ENCODE measurements at places on chromosomes 2 and 18.

- no peak for DNase-seq
Observed at GRCh38 chr2:36807223-36807886, 110.8 kb downstream of the VIT start.

- no peak for DNase-seq
Observed at GRCh38 chr2:1487758-1488157, 74.5 kb downstream of the TPO start.

DNA sequence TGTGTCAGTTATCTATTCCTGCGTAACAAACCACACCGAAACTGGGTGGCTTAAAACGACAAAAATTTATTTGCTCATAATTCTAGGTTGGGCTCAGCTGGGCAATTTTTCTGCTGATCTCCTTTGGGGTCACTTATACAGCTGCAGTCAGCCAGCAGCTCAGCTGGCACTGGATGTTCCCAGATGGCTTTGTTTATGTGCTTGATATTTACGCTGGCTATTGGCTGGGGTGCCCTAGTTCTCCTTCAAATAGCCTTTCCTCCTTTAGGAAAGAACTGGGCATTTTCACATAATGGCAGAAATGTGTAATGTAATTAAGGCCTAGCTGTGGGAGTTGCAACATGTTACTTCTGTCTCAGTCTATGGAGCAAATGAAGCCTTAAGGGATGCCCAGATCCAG, 142.2 kb downstream of the B3GNT2 start:
- DNase-seq: no peak

DNA sequence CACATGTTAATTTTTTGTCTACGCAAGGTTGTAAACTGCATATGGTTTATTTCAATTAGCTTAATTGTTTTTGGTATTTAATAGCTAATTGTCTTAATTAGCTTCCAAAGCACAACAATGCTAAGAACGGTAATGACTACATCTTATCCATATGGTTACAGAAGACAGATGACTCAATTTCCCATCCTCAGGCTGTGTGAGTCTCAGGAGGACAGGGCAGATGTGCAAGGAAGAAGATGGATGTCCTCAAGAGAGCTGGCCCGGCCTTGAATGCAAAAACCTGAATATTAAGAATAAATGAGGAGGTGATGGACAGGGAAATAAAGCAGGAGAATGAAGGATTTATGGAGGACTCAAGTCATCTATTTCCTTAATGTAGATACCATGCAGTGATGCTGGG, 31.4 kb downstream of the SLC4A3 start:
- no peak for DNase-seq

DNA sequence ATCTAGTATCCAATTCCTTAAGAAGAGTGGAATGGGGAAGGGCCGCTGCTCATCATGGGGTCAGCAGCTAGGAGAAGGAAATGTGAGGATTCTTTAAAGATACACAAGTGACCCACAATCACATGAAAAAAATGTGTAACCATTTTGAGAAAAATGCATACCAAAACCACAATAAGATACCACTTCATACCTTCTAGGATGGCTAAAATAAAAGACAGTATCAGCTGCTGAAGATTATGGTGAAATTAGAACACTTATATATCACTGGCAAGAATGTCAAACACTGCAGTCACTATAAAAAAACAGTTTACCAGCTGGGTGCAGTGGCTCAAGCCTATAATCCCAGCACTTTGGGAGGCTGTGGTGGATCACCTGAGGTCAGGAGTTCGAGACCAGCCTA, 67.9 kb downstream of the C2orf74 start:
- DNase-seq: no peak

DNA sequence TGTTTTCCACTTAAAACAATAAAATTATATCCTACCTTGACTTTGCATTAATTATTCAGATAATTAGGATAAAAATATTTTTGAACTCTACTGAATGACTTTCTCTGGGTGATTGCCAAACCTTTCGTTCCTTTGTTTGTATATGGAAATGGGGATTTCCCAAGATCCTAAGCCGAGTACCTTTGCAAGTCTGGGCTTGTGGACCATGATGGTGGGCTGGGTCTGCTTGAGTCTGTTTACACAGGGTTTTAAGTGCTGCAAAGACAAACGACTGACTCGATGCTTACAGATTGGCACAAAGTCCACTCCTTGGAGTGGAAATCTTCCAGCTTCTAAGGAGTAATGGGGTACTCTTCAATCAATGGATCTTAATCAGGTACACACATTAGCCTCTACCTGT, 659.5 kb downstream of the TSN start:
- DNase-seq: no peak

Measured in femur (tissue), 1 donor.